Heart right ventricle (tissue), 16 donors: ENCODE measurements at places on chromosomes 3 and 15.
A peak's percentile ranks its signal among the peaks of the same experiment; 100 is the strongest.

DNA sequence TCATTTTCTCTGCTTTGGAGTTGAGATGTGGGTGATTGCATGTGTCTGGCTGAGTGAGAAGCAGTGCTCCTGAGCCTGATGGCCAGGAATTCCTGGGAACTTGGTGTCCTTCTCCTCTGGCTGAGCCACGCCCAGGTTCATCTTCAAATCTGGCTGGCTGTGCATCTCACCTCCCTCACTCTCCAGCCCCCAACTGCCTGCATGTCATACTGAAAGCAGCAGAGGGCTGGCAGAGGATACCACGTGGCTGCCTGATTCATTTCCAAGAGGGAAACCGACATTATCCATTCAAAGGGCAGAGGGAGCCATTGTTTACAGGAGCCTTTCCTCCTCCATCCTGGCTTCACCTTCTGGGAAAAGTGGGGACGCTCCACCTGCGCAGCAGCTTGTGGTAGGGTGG lies 57.4 kb downstream of the ABHD5 start:
- no peaks in the 10 kb centered on the region for H3K4me1 ChIP-seq
- DNase-seq = no peak
- no peaks in the 10 kb centered on the region for H3K27me3 ChIP-seq
- no peaks in the 10 kb centered on the region for H3K36me3 ChIP-seq
- H3K4me3 ChIP-seq = no peak overlapping the region

- H3K27ac ChIP-seq = no peak overlapping the region
- no peaks in the 10 kb centered on the region for H3K4me1 ChIP-seq
- no peaks in the 10 kb centered on the region for H3K27me3 ChIP-seq
- no peak overlapping the region for H3K4me3 ChIP-seq
These were observed 121.6 kb upstream of the THRB start for GRCh38 chr3:24616110-24616829.

GRCh38 chr15:101676921-101677329 lies 24.7 kb upstream of the TM2D3 start:
- no peak overlapping the region for H3K27ac ChIP-seq
- H3K27me3 ChIP-seq = no peaks in the 10 kb centered on the region
- H3K4me1 ChIP-seq = no peaks in the 10 kb centered on the region
- no peaks in the 10 kb centered on the region for H3K36me3 ChIP-seq

- no peak for DNase-seq
- no peaks in the 10 kb centered on the region for H3K4me1 ChIP-seq
- H3K27ac ChIP-seq = no peak overlapping the region
- H3K4me3 ChIP-seq = no peak overlapping the region
These were observed 15.3 kb downstream of the FAM3D start for GRCh38 chr3:58651276-58651675.

DNA sequence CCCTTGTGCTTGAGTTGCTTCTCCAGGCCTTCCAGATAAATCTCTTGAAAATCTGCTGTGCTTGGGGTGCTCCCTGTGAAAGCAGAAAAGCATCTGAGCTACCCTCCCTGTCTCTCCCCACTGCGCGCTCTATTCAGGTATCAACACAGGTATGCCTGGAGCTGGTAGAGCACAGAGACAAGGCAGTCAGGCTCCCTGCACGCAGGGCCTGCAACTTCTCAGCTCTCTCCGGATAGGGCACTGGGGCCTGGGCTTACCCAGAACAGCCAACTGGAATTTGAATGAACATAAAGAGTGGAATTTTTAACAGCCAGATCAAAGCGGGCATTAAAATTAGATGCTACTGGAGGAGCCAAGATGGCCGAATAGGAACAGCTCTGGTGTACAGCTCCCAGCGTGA lies 183.6 kb downstream of the XXYLT1 start:
- H3K36me3 ChIP-seq = no peaks in the 10 kb centered on the region
- no peaks in the 10 kb centered on the region for H3K4me1 ChIP-seq
- no peak overlapping the region for H3K27ac ChIP-seq
- no peak for DNase-seq
- H3K27me3 ChIP-seq = no peaks in the 10 kb centered on the region
- H3K4me3 ChIP-seq = peak overlapping the region; percentile 33
